CD4-positive, alpha-beta T cell (primary cell): ENCODE measurements at places on chromosomes 2 and 18.

DNA sequence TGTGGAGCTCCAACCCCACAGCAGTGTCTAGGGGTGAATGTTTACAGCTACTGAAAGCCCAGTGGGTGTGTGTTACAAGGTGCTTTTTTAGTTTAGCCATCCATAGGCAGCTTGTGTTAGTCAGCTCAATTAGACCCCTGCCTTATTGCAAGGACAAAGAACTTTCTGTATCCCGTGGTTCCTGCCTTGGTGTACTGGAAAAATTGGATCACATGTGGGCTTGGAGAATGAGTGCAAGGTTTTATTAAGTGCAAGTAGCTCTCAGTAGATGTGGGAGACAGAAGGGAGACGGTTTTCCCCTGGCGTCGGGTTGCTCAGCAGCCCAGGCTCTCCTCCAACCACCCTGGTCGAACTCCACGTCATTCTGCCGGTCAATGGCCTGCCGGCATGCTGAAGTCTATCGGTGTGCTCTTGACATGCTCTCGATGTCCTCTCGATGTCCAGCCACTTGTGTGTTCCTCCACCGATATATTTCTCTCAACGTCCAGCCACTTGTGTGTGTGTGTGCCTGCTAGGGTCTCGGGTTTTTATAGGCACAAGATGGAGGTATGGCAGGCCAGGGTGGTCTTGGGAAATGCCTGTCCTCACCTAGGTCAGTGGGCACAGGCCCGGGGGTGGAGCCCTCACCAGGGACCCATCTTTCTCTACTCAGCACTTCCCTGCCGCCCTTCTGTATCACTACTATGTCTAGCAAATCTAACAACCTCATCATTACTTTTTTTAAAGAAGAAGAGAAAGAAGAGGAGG, 13.8 kb downstream of the FANCL start:
- DNase-seq = no peak

- no peak for DNase-seq
Observed at GRCh38 chr2:99679518-99679917, 189.7 kb upstream of the REV1 start.

DNA sequence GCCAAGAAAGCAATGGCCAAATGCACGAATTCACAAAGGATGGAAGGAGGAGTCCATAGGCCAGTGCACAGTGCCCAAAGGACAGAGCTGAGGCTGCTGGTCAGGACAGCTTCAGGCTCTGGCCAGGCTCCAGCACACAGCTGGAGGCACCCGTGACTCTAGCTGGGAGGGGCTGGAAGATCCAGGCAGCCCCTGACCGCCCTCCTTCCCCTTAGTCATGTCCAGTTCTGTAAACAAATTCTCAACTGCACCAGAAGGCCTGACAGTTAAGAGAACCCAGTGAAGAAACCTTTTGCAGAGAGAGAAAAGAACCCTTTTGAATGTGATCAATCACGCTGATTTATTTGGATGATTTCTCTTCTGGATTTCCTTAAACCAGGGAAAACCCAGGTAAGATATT, 7.7 kb upstream of the YWHAQ start:
- no peak for DNase-seq

- DNase-seq = no peak
Observed at GRCh38 chr2:206968134-206969086, 29.1 kb downstream of the CPO start.

DNA sequence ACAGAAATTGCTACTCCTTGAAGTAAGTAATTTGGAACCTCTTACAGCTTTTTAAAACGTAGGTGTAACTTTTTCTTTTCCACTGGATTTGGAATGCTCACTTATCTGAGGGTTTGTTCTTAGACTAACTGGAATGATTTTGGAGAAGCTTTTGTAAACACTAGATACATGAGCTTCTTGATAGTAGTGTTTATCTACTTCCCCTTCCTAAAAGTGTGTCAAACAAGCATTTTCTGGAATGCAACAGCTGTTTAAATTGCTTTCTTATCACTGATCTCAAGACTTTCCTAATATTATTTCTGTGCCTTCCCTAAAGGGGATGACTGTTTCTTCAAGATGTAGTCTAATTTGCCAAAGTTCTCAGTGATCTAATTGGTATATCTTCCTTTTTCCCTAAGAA, 282.6 kb downstream of the CCDC178 start:
- no peak for DNase-seq

DNA sequence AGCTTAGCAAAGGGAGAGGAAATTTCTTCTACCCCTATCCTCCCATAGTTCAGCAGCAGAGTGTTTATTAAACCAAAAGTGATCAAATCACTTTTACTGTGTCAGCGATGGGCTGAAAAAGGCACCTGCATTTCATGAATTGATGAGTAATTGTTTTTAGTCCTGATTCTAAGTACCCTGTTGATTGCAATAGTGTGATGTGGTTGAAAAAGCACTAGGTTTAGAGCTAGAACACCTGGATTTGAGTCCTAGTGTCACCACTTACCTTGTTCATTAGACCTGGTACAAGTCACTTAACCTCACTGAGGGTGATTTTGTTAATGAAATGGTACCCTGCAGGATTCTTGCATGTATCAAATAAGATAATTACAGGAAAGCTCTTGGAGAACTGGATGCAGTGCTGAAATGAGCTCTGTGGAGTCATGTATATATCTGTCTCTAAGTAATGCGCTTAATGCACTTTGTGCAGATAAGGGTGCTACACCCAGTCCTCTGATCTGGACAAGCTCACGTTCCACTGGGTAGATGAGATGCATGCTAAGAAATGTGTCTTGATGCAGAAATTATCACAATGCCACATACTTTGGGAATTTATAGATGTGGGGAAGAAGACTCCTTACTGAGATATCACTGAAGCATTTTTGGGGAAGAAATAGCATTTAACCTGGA, 289.6 kb downstream of the PARD3B start:
- no peak for DNase-seq

- no peak for DNase-seq
Observed at GRCh38 chr2:43759195-43759594, 14.6 kb upstream of the DYNC2LI1 start.
